ENCODE measurements at places on chromosomes 4 and X. TPM values are rescaled to one million over a fixed set of nuclear protein-coding genes. Genes with fewer than 3 reads are reported as not detected.

Gene FRAS1
- total RNA-seq: 4.1 TPM

Gene LEF1
- total RNA-seq: not detected

Gene TMEM33
- 41.5 TPM for total RNA-seq

Gene CLNK
- not detected for total RNA-seq
